ENCODE measurements at places on chromosomes 2 and 18. TPM values are rescaled to one million over a fixed set of nuclear protein-coding genes. Genes with fewer than 3 reads are reported as not detected.

Gene SOWAHC
- 20.6 TPM for total RNA-seq

Gene SLC19A3
- 1.8 TPM for total RNA-seq

Gene NCKAP5
- total RNA-seq = 25.3 TPM

Gene LHCGR
- 1.5 TPM for total RNA-seq

Gene PRKAG3
- not detected for total RNA-seq

Gene ELOA2
- not detected for total RNA-seq

Gene NRP2
- 46.0 TPM for total RNA-seq

Gene RALB
- total RNA-seq = 24.0 TPM

Gene CMPK2
- total RNA-seq = 7.0 TPM

Gene SERPINB4
- not detected for total RNA-seq

Gene REG1B
- total RNA-seq = not detected

Gene MATN3
- 3.1 TPM for total RNA-seq

Gene AFF3
- 69.8 TPM for total RNA-seq

Gene KHK
- 3.6 TPM for total RNA-seq

Gene AKAIN1
- total RNA-seq = 6.9 TPM

Gene MC4R
- total RNA-seq = 0.54 TPM

Gene UGT1A4
- not detected for total RNA-seq

Gene SH3RF3
- 3.5 TPM for total RNA-seq

Gene ZNF2
- 8.0 TPM for total RNA-seq

Gene NEU4
- total RNA-seq = 0.82 TPM

Gene ALLC
- total RNA-seq = not detected

Gene KCNS3
- total RNA-seq = 4.6 TPM

Gene STARD6
- not detected for total RNA-seq

Gene UGT1A6
- total RNA-seq = not detected

Gene RAB6C
- total RNA-seq = 1.2 TPM

Gene ALKAL2
- 2.4 TPM for total RNA-seq

Gene LGALSL
- total RNA-seq = 24.8 TPM

Gene CGREF1
- 22.1 TPM for total RNA-seq

Gene CAPN14
- total RNA-seq = 2.8 TPM

Gene GRB14
- total RNA-seq = 9.0 TPM

Gene PSTPIP2
- total RNA-seq = 2.4 TPM

Gene SMC6
- total RNA-seq = 29.3 TPM

Gene NAT8
- total RNA-seq = not detected

Gene TTC32
- total RNA-seq = 31.2 TPM

Gene SRBD1
- 30.0 TPM for total RNA-seq

Gene FEV
- total RNA-seq = not detected

Gene ATP6V1C2
- total RNA-seq = 1.5 TPM

Gene ABCB11
- 2.6 TPM for total RNA-seq

Gene WNT10A
- 0.27 TPM for total RNA-seq

Gene TUBB8B
- not detected for total RNA-seq

Gene CHRNA1
- not detected for total RNA-seq

Gene EIF2AK3
- 25.2 TPM for total RNA-seq

Gene EIF4E2
- total RNA-seq = 48.5 TPM

Gene CHN1
- total RNA-seq = 37.3 TPM

Gene PSMA8
- total RNA-seq = not detected

Gene POTEI
- total RNA-seq = 0.27 TPM

Gene MOGAT1
- total RNA-seq = not detected

Gene EXOC6B
- total RNA-seq = 76.9 TPM

Gene ARHGAP15
- 2.9 TPM for total RNA-seq

Gene PLCL1
- total RNA-seq = 13.0 TPM
